Hematopoietic multipotent progenitor cell treated with erythropoietin and hydrocortisone succinate and interleukin-3 and kit ligand, for 17 days (in vitro differentiated cells): ENCODE measurements at places on chromosomes 1 and 21.

DNA sequence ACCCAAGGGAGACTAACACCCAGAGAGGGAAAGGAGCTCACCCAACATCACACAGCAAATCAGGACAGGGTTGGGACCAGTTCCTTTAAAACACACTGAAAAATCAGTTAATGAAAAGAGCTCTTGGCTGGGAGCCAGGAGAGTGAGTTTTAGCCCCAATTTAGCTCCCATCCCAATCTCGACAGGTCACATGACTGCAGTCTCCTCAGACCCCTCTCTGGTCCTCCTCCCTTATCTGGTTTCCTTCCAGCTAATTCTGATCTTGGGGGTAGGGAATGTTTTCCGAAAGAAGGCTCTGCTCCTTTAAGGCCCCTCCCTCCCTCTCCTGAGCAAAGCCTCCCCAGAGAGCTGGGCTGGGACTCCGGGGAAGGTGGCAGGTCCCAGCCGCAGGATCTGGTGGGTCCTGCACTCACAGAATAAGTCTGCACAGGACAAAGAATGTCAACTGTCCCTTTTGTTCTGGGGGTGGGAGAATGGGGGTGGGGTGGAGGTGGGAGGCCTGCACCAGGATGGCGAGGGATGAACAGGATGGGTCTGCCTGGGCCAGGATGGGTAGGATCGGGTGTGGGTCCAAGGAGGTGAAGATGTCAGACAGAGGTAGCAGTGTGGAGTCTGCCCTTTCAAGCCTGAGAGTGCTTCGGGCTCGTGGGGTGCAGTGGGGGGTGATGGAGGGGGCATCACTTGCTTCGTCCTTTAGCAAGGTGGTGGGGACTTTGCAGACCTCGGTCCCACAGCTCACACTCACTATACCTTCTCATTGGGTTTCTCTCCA, 57.3 kb upstream of the SSBP3 start:
- peak; percentile 8 for DNase-seq

GRCh38 chr1:223256034-223256433, 107.9 kb downstream of the SUSD4 start:
- no peak for DNase-seq

- DNase-seq = no peak
Observed at GRCh38 chr1:94773931-94774422, 46.2 kb upstream of the SLC44A3 start.

DNA sequence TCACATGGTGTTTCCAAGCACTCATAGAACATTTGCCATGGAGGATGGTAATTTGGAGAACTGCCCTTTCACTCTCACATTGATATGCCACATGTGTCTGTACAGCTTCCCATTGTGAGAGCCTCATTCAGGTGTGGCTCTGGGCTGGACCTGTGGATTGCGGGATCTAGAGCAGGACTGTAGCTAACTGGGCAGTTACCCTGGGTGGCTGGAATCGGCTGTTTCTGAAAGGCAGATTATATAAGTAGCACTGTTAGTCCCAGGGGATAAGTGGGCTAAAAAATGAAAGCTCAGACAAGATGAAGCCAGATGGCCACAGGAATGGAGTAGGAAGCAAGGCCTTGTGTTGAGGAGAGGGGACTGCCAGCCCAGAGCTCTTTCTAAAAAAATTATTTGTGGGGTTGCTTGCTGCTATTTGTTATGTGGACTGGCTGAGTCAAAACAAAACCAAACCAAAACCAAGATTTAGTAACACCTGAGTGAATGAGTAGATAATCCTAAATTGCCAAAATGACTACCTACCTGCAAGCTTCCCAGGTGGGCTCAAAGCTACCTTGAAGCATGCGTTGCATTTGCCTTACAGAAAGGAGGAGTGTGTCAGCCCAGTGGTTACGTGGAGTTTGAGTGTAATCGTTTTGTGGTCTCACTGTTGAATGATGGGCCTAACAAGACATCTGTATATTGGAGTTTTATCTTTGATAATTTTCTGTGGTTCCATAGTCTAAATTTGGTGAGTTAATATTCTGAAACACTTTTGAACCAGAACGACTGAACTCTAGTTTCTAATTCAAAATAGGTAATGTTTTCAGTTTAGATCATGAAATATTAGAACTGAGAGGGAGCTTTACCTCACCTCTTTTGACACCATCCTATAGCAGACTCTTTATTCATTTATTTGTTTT, 58.0 kb downstream of the SDCCAG8 start:
- DNase-seq = no peak

GRCh38 chr1:228650141-228650540, 85.1 kb upstream of the RHOU start:
- no peak for DNase-seq

- DNase-seq = peak; percentile 85
Observed at GRCh38 chr1:44830900-44831304, 12.2 kb downstream of the PTCH2 start.

GRCh38 chr21:37871121-37871862, 45.0 kb downstream of the KCNJ6 start:
- DNase-seq = no peak

DNA sequence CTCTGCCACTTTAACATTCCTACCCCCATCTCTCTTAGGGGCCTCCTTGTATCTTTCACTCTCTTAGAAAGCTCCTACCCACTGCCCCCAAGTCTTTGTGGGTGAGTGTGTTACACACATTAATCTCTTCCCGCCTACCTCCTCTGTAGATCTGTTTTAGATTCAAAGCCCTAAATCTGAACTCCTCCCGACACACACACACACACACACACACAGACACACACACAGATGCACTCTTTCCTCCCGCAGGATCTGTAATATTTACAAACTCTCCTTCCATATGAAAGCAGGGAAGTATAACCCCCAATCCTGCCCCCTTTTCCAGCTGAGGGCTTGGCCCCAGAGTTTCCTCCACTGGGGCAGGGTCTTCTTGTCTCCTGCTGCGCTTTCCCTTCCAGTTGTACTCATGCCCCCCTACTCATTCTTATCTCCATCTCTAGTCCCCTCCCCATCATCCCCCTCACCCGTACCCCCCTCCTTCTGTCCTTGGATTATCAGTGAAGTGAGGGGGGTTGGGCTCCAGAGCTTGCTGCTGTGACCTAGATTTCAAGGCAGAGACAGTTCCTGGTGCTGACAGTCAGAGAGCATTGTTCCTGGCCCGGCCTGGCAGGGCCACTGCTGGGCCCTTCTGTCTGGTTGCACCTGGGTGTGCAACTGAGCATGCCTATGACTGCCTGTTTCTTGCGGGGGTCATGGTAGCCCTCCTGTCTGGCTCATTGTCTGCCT, 4.3 kb downstream of the PEA15 start:
- DNase-seq = no peak

DNA sequence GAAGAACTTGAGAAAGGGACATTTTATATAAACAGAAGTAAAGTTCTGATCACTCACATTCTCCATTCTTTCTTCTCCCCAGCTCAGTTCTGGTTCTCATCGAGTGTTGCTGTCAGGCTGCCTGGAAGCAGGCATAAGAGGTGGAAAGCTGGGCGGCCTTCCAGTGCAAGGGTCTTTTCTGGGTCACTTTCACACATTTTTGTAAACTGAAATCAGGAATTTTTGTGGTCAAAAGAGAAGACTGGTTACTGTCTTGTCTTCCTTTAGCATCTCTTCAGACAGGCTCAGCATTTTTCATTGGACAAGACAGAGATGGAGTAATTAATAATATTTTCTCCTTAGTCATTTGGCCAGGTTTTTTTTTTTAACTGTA, 93.7 kb downstream of the CTH start:
- DNase-seq = no peak

DNA sequence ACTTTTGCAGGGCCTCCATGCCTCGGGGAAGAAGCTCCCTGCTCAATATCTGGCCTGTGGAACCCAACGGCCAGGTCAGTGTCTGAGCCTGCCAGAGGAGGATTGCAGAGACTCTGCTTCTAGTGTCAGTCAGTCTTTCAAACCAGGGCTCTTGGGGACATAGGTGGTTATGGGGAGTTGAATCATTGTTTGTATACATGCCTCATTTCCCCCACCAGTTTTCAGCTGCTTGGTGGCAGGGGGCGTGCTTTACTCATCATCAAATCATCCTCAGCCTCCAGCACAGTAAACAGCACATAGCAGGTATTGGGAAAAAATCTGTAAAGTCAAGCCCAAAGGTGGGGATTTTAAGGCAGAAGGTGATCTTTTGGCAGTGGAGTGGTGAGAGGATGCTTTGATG, 17.4 kb upstream of the FAM89A start:
- DNase-seq = no peak

DNA sequence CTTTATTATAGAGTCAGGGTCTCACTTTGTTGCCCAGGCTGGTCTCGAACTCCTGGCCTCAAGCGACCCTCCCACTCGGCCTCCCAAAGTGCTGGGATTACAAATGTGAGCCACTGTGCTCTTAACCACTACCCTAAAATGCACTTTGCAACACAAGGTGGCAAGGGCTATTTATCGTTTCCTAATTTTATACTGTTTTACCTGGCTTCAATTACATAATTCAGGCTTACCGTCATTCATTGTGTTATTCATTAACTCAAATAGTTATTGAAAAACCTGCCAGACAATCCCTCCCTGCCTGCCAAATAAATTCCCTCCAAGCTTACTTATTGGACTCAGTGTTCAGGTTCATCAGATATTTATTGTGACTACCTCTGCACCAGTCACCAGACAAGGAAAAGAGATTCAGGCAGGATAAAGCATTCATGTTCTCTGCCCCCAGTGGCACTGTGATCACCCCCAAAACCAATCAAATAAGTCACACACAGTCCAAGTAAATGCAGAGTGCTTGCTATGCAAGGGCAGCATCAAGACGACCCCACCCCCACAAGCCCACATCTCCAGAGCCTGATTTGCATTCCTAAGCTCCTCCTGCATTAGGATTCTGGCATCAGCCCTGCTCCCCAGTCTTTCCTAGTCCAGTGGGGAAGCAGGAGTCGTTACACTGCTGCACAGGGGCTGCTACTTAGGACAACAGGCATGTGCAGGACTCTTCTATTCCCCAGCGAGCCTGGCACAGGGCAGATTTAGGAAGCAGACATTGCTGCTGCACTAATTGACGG, 8.1 kb downstream of the PAQR7 start:
- DNase-seq = no peak
